ENCODE measurements at places on chromosomes 3 and 15. TPM values are rescaled to one million over a fixed set of nuclear protein-coding genes. Genes with fewer than 3 reads are reported as not detected.

ADAMTSL3 gene
- total RNA-seq = 1.3 TPM

DNAH12 gene
- not detected for total RNA-seq

GNAT1 gene
- total RNA-seq = not detected

C3orf49 gene
- total RNA-seq = not detected

ZIC1 gene
- total RNA-seq = not detected

TRH gene
- not detected for total RNA-seq

TTLL13 gene
- 0.08 TPM for total RNA-seq

TIMMDC1 gene
- total RNA-seq = 47.4 TPM

TUSC7 gene
- not detected for total RNA-seq

PEX5L gene
- total RNA-seq = not detected

CCDC9B gene
- 3.0 TPM for total RNA-seq

SHC4 gene
- total RNA-seq = 1.5 TPM

ATRIP gene
- total RNA-seq = 4.3 TPM

LRIG1 gene
- total RNA-seq = 27.0 TPM

CCDC13 gene
- 1.8 TPM for total RNA-seq

CSTA gene
- 0.88 TPM for total RNA-seq

RARB gene
- 20.8 TPM for total RNA-seq

TMEM40 gene
- not detected for total RNA-seq

TNFAIP8L3 gene
- total RNA-seq = 12.1 TPM

GOLGA6L24 gene
- total RNA-seq = not detected

FMN1 gene
- total RNA-seq = 6.2 TPM

HHLA2 gene
- 0.26 TPM for total RNA-seq

CEMIP gene
- 5.0 TPM for total RNA-seq

CFAP92 gene
- 0.40 TPM for total RNA-seq

TM6SF1 gene
- 7.5 TPM for total RNA-seq

CX3CR1 gene
- total RNA-seq = 0.08 TPM

TM4SF18 gene
- 2.2 TPM for total RNA-seq
